ENCODE measurements at places on chromosomes 16 and 17.
A peak's percentile ranks its signal among the peaks of the same experiment; 100 is the strongest.

GRCh38 chr17:9409878-9410277, 165.7 kb downstream of the STX8 start:
- no peak for DNase-seq

DNA sequence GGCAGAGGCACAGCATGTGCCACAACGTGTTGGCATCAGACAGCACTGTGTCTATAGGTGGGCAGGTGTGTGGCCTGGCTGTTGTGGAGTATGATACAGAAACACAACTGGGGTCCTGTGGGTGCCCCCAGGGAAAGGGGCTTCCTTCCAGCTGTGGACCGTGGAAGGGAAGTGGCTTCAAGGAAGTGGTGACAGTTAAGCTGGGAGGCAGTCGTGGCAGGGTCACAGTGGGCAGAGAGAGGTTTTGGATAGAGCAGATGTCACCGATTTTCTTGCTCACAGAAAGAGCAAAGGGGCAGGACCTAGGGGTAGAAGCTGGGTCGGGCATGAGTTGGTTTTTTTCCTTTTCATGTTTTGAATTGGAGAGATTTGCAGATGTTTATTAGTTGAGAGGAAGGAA, 11.2 kb upstream of the ORAI3 start:
- no peak for DNase-seq

GRCh38 chr17:58263773-58264172, 17.0 kb downstream of the MPO start:
- no peak for DNase-seq

- DNase-seq = no peak
These were observed 165.3 kb upstream of the GSE1 start for GRCh38 chr16:85447693-85448313.

DNA sequence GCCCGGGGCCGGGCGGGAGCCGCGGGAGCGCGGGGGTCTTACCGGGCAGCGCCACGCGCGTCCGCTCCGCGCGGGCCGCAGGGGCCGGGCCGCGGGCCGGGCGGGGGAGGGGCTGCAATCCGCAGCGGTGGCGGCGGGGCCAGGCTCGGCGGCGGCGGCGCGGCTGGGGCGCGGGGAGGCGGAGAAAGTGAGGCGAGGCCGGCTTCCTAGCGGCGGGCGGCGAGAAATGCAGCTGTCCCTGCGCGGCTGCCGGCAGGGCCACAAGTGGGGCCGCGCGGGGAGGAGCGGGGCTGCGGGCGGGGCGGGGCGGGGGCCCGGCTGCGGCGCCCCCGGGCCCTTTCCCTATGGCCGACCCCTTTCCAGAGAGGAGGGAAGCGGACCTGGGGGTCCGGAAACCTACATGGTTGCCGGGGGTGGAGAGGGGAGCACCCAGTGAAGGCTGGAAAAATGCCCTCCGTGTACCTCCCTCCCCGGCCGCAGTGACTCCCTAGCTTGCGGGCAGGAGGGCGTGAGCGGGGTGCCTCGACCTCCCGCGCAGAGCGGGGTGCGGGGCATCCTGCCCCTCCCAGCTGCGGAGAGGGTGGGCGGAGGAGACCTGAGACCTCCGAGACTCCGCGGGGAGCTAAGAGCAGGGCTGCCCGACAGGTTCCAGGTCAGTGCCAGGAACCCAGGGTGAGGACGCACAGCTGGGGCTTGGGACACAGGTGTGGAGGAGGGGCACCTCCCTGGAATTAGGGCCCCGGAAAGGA, at the start of gene CUEDC1:
TSS of gene CUEDC1 (minus strand) at position 230 of the 749 bp plus-strand sequence. CDS start 69,848 bp downstream, outside the sequence.
- DNase-seq = no peak

DNA sequence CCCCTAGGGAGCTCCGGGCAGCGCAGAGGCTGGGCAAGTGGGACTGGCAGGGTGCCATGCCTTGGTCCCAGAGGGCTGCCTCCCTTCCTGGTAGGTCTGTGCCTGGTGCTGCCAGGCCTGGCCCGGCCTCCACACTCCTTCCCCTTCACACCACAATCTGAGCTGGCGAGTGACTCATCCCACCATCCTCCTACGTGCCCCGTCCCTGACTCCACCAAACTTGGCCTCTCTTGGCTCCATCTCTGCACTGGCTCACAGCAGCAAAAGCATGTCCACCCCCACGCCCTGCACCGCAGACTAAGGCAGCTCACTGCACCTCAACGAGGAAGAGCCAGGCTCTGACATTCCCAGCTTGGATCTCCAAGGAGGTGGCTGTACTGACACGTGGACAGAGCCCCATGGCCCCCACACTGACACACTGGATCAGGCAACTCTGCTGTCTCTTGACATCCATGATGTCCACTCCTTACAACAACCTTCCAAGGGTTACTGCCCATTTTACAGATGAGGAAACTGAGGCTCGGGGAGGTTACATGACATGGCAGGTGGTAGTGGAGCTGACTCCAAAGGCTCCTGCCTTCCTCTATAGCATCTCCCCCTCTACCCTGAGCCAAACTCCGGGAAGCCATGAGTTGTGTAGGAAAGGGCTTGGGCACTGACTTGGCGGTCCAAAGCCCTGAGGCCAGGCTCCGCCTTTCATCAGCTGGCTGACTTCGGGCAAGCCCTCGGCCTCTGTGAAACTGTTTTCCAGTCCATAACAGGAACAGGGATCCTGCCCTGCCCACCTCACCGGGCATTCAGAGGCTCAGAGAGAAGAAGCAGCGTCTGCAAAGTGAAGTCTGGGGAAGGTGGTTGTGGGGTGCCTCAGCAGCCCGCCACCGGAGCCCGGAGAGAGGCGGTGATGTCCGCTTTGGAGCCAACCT, 20.1 kb upstream of the KRT19 start:
- DNase-seq = peak; percentile 64

- peak; percentile 57 for DNase-seq
These were observed at the start of gene CHD9NB for GRCh38 chr16:53052519-53053501. Gene CHD9NB, minus strand, starts transcription at chr16:53052897. Its CDS starts 8,739 bp downstream, at chr16:53044158.

DNA sequence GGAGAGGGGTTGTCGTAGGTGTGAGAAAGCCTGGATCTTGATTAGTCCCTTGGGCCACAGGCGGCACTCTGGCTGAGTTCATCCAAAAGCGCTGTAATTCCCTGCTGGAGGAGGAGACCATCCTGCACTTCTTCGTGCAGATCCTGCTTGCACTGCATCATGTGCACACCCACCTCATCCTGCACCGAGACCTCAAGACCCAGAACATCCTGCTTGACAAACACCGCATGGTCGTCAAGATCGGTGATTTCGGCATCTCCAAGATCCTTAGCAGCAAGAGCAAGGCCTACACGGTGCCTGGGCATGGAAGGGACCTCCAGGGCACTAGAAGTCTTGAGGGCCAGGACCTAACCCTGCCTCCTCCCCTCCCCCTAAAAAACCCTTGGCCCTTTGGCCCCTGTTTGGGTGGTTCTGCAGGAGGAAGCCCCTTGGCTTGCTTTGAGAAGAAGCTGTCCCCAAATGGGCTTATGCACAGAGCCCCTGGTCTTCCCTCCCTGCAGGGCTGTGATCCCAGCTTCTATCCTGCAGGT, 6.2 kb downstream of the NEK8 start:
- DNase-seq = no peak

- no peak for DNase-seq
These were observed 5.2 kb upstream of the DLX4 start for GRCh38 chr17:49963626-49964302.

GRCh38 chr16:53506254-53506653, 3.2 kb upstream of the AKTIP start:
- DNase-seq = no peak

- DNase-seq = no peak
These were observed 252.2 kb downstream of the CPPED1 start for GRCh38 chr16:12551530-12551929.

DNA sequence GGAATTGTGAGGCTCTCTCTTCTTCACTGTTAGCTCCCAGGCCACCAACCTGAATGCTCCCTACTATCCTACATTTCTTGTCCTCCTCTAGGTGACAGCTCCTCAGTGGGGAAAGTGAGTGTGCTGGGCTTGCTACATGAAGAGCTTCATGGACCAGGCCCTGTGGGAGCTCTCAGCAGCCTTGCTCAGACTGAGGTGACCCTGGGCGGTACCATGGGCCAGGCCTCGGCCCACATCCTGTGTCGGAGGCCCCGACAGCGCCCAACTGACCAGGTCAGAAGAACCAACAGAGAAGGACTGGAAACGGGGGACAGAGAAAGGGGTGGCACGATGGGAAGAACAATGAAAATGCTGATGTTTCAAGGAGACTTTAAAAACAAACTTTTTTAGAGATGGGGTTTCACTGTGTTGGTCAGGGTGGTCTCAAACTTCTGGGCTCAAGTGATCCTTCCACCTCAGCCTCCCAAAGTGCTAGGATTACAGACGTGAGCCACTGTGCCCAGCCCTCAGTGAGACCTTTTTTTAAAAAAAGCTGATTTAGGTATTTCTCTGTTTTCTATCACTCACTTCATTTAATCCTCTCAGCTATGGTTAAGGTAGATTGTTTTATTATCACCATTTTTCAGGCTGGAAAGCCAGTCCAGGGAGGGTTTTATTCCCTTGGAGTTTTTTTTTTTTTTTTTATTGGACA, 4.9 kb downstream of the ELP5 start:
- DNase-seq = no peak

All from Kasumi-1 (cell line).